ENCODE measurements at places on chromosomes 13 and 19.

GRCh38 chr13:34515201-34515600 is 426.9 kb upstream of the NBEA start:
- DNase-seq = no peak

- DNase-seq = no peak
Observed at GRCh38 chr13:20715330-20715712, 11.8 kb downstream of the IL17D start.

DNA sequence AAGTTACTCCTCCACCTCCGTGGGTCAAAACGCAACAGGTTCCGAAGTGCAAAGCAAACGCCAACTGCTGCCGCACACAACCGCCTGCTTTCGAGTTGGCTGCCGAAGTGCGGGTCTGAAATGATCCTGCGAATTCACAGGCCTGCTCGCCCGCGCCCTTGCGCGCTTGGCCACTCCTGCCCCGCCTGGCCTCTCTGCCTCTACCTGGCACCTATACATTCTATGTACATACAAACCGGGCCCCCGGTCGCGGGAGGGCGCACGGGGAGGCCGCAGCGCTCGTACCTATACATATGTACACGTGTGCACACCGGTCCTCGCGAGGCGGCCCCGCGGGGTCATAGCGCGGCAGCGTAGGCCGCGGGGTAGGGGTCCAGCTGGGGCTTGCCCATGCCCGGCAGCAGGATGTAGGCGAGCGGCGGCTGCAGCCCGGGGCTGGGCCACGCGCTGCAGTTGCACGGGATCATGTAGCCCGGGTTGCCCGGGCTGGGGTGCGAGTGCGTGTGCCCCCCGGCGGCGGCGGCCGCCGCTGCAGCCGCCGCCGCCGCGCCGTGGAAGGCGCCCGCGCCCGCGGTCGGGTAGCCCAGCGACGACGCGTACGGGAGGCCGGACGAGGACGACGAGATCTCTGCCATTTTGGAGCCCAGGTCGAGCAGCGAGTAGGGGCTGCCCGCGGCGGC is 1.3 kb downstream of the SOX21 start:
- DNase-seq = no peak

- peak; percentile 31 for DNase-seq
Observed at GRCh38 chr13:39263033-39263432, 224.8 kb downstream of the NHLRC3 start.

DNA sequence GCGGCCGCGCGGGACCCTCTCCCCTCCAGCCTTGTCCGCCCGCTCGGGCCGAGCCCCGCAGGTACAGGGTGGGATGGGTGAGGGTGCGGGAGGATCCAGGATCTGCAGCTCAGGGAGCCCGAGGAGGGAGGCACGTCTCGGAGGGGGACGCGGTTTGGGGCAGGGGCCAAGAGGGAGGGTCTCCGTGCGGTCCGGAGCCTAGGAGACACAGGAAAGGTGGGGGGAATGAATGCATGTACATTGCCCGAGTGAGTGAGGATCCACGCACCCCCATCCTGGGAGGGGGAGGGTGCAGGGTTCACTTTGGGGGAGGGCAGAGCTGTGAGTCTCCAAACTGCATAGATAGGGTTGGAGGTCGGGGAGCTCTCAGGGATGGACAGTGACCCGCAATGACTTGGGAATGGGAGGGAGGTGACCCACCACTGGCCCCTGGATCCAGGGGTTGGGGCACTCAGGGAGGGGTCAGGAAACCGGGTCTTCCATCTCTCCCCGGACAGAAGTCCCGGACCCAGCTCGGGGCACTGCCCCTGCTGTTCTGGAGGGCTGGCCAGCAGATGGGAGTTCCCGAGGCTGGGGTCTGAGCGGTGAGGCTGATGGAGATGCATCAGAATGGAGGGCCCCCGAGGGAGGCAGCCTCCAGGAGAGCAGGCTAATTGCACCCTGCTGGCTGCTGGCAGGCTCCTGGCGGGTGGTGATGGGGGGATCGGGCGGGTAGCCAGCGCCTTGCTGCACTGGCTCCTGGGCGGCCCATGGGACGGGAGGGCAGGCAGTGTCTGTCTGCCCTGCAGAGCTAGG is 547 bp downstream of the KCNN1 start:
- no peak for DNase-seq

DNA sequence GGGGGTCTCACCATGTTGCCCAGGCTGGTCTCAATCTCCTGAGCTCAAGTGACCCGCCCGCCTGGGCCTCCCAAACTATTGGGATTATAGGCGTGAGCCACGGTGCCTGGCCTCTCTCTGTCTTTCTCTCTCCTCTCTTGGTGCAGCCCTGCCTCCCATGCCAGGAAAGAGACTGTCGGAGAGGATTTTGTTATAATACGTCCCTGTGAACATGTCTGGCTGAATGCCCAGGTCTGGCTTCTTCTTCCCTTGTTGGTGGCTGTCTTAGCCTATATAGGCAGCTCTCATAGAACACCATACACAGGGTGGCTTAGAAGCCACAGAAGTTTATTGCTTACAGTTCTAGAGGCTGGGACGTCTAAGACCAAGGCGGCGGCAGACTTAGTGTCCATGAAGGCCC is 46.4 kb downstream of the PEX11G start:
- DNase-seq = no peak

DNA sequence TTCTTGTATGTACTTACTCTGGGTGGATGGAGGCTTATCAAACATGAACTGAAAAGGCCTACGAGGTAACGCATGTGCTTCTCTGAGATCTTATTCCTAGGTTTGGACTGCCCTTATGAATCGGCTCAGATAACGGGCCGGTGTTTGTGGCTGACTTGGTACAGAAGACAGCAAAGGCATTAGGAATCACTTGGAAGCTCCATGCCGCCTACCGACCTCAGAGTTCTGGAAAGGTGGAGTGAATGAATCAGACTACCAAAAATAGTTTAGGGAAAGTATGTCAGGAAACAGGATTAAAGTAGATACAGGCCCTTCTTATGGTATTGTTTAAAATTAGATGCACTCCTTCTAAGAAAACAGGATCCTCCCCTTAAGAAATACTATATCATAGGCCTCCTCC is 172.4 kb upstream of the PCDH9 start:
- DNase-seq = no peak

DNA sequence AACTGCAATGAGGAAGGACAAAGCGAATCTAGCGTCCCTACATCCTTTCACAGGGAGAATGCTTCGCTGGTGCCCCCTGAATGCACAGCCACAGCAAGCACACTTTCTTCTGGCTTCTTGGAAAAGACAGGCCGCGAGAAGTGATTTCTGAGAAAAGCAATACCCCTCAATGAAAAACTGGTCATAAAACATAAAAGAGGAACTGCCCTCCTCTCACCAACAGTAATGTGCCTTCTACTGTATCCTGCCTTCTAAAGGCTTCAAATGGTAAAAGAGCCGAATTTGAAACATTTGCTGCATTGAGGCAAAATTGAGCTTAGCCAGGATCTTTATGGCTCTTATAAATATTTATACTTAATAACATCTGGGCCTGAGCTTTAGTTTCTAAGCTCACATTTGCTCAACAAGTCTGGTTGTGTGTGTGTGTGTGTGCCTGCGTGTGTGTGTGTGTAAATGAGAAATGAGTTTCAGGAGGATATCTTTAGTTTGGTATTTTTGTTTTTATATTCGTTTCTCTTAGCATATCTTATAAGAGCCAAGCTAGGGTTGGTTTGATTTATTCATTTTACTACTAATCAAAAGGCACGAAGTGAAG is 246.1 kb upstream of the MAB21L1 start:
- DNase-seq = no peak

- DNase-seq = no peak
Observed at GRCh38 chr19:18502638-18503294, 19.1 kb downstream of the ELL start.

DNA sequence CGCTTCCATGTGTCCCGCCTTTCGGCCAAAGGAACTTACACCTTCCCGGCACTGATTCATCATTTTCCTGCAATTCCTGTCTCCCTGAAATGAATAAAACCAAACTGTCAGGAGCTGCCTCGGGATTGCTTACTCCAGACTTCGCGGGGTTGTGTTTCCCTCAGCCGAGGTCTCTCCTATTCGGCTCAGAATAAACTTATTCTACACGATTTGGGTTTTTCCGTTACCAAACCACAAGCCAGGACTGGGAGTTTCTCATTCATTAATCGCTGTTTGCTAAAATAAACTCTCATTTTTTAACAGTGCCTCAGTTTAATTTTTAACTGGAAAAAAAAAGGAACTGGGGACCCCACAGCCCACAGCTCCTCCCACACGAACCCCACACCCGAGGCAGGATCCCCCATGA is 667 bp downstream of the ZNF878 start:
- no peak for DNase-seq

- DNase-seq = no peak
Observed at GRCh38 chr19:7000333-7000732, 20.9 kb downstream of the MBD3L2B start.

DNA sequence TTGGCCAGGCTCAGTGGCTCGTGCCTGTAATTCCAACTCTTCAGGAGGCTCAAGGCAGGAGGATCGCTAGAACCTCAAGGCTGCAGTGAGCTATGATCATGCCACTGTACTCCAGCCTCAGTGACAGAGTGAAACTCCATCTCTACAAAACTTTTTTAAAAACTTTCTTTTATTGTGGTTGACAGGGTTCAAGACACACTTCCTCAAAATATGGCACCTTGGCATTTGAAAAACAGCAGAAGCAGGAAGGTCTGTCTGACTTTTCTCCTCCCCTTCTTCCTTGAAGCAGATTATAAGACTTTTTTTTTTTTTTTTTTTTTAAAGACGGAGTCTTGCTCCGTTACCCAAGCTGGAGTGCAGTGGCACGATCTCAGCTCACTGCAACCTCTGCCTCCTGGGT is 100.3 kb downstream of the TM9SF2 start:
- DNase-seq = no peak

DNA sequence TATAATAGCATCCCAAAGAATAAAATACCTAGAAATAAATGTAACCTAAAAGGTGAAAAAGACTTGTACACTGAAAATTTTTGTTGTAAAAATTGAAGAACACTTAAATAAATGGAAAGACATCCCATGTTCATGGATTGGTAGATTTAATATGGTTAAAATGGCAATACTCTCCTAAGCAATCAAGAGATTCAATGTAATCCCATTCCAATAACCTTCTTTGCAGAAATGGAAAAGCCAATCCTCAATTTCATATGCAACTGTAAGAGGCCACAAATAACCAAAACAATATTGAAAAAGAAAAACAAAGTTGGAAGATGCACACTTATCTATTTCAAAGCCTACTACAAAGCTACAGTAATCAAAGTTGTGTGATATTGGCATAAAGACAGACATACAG is 17.7 kb downstream of the DZIP1 start:
- no peak for DNase-seq

DNA sequence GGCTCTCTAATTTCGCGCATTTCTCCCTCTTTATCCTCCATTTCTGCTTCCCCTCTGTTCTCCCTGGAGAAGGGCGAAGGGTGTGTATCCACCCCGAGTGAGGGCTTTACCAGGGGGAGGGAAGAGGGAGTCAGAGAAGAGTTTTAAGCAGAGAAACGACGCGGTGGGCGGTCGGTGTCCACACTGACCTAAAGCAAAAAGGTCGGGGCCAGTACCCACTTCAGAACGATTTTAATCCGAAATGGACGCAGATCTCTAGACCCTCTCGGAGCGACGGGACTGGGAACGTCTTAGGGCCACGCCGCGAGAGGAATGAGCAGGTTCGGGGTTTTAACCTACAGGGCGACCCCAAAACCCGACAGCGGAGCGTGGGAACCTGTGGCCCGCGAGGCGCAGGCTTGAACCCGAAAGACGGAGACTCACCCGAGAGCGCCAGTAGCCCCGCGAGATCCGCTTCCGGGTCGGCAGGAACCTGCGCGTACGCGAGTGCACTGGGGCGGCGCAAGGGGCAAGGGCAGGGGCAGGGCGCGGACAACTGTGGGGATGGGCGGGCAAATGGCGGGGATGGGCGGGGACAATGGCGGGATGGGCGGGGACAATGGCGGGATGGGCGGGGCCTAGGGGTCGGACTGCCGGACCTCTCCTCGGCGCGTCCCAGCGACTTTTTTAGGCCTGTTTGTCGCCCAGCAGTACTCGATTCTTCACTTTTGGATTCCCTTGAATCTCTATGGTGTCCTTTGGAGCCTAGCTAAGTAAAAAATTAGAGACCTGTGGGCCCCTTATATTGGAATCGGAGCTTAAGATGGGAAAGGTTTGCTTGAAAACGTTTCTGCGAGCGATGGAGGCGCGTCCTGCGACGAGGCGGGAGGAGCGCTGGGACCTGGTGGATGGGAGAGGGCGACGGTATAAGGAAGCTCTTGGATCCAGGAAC is at the start of gene ZNF677:
Gene ZNF677, minus strand, starts transcription at position 463 of the 931 bp plus-strand sequence. CDS start 3,323 bp downstream, outside the sequence.
- peak; percentile 65 for DNase-seq

- DNase-seq = no peak
Observed at GRCh38 chr13:47499358-47500150, 501.5 kb downstream of the SUCLA2 start.
